NCI-H2081 (cell line): ENCODE measurements at places on chromosomes 12 and 14.

DNA sequence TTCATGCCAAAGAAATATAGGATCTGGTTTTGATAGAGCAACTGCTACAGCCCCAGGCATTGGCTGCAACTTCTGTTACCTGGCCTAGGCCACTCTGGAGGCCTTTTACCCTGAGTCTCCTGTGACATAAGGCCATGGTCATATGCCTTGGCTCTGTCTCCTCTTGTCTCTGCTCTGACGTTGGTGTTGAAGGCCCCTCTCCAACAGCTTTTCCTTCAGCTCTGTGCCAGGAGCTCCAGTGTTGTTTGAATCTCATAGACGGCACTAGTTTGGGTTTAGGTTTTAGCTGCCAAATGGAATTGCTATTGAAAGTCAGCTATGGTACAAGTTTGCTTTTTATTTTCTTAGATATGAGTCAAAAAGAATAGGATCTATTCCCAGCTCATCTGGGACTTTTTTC, 41.1 kb downstream of the TTLL5 start:
- DNase-seq: no peak

DNA sequence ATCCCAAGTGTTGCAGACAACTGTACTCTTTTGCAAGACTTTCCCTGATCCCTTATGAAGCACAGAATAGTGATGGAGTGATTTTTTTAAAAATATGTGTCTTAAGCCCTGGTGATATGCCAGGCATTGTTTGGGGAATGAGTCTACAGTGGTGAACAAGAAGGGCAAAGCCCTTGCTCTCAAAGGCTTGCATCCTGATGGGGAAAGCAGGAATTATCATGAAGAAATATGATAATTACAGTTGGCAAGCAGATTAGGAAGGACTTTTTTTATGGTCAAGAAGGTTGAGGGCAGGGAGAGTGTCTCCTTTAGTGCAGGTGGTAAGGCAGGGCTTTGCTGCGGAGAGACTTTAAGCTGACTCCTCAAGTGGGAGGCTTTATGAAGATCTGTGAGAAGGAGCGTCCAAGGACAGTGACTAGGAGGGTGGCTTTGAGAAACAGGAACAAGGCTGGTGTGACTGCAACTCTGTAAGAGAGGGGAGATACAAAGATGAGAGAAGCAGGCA, 100.2 kb downstream of the SYNE2 start:
- DNase-seq: no peak

DNA sequence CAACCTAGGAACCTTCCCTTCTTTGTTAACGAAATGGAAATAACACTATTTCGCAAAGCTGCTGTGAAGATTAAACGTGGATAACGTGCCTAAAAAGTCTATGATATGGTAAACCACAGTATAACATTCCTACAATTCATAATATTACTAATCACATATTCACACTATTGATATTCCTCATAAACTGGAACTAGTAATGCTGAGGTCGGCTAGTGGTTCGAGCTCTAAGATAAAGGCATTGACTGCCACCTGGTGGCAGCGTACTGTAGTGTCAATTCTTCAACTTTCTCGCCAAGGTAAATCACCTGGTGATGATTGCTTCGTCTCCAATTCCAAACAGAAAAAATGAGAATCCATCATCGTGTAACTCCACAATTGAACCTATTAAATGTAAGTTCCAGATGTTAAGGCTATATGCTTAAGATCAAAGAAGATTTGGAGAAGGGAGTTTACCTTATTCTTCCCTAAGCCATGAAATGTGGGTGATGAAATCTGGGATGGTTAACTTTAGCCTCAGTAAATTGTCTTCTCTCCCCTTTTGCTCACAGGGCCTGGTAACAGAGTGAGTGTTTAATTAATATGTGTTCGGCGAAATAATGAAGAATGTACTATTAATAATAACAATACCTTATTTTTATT, 197.5 kb upstream of the TMEM132C start:
- peak; percentile 56 for DNase-seq

GRCh38 chr14:33273978-33274377, 335.3 kb downstream of the NPAS3 start:
- peak; percentile 35 for DNase-seq

DNA sequence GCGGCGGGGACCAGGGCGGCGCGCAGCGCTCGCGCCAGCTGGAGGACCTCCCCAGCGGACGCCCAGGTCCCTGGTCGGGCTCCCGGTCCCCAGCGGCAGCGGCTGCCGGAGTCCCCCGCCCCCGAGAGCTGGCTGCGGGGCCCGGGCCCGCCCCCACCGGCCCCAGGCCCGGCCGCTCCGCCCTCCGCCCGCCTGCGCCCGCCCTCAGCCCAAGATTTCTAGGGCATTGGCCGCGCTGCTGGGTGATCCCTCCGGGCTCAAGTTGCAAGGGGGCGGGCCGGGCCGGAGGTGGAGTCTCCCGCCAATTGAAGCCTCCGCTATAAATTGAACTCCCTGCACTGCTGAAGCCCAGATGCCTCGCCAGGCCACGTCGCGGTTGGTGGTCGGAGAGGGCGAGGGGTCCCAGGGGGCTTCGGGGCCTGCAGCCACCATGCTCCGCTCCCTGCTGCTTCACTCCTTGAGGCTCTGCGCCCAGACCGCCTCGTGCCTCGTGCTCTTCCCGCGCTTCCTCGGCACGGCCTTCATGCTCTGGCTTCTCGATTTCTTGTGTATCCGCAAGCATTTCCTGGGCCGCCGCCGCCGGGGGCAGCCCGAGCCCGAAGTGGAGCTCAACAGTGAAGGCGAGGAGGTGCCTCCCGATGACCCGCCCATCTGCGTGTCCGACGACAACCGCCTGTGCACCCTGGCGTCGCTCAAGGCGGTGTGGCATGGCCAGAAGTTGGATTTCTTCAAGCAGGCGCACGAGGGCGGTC, at the start of gene DIO3:
Gene DIO3, plus strand, starts transcription at position 351 of the 752 bp plus-strand sequence.
- DNase-seq: no peak

DNA sequence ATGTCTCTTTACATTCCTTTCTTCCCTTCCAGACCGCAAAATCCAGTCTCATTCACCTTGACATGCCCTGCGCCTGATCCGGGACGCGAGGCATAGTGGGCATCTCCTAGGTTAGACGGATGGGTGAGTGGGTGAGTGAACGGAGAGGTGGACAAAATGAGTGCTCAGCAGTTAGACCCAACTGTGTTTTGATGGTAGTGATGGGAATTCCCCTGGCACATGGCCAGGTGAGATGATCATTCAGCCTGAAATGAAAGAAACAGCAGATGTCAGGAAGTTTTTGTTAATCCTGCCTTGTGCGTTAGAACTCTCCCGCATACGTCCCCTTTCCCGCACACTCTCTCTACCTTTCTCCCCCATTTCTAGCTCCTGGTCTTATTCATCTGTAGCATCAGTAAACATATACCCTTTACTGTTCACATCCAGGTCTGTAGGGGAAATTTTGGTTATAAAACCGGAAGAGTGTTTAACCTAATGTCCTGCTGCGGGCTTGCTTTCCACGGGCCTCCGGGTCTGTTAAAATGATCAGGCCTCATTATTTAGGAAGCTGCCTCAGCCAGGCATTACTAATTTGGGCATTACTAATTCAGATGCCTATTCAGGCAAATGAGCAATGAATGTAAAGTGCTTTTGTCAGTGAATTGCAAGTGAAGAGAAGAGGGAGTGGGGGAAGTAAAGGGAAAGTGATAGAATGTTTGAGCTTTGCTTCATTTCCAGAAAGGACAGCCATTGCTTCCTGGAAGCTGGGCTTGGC, 172.8 kb downstream of the ETV6 start:
- peak; percentile 56 for DNase-seq

DNA sequence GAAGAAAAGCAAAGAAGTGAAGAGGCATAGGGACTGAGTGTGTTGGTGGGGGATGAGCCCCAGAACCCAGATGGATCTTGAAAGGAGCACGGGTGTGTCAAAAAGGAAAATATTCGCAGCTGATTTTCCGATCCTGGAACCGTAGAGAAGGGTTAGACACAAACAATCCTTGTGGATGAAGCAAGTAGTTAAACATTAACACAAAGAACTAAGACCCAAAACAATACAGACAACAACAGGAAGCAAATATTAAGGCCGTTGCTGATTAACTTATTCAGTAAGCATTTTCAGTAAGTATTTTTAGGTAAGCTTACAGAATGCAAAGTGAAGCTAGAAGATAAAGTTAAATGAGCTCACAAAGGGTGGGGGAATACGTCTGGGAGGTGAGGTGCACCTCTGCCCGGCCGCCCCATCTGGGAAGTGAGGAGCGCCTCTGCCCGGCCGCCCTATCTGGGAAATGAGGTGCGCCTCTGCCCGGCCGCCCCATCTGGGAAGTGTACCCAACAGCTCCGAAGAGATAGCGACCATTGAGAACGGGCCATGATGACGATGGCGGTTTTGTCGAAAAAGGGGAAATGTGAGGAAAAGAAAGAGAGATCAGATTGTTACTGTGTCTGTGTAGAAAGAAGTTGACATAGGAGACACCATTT, 62.8 kb upstream of the PRB2 start:
- DNase-seq: no peak

DNA sequence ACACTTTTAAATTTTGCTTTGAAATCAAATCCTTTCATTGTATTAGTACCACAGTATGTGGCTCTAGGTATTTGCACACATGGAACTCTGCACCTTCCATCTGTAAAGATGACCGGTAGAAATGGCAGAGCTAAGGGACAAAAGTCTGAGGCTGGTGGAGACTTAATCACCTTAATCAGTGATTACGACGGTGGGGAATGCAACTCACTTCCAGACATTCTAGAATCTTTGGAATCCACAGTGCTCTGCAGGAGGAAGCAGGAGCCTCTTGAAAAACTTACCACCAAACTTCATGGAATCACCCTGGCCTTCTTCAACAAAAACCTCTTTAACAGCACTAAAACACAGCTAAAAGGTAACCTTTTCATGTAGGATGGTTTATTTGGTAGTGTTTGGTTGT, 3.9 kb upstream of the DACT1 start:
- DNase-seq: no peak

- no peak for DNase-seq
Measured at GRCh38 chr12:92733661-92734060, 30.9 kb downstream of the PLEKHG7 start.

GRCh38 chr14:68380329-68380741, 412.5 kb downstream of the ZFP36L1 start:
- no peak for DNase-seq

GRCh38 chr12:67613040-67613439, 35.5 kb upstream of the DYRK2 start:
- DNase-seq: no peak

GRCh38 chr12:89346741-89347324, 5.5 kb downstream of the DUSP6 start:
- no peak for DNase-seq

DNA sequence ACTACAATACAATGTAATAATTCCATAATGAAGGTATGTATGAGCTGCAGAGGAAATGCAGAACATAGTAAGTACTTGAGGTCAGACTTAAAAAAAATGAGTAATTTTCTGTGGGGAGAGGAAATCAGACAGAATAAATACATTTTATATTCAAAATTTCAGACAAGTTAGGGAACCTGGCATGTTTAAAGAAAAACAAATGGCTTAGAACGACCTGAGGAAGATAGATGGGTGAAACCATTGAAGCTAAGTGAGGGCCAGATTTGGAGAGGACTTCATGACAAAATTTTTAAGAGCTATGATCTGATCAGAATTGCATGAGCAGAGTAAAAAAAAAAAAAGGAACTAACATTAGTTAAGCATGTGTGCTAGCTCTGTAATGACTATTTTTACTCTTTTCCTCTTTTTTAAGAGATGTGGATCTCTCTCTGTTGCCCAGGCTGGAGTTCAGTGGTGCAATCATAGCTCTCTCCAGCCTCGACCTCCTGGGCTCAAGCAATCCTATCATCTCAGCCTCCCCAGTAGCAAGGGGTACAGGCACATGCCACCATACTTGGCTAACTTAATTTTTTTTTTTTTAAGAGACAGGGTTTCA, 157.6 kb upstream of the PDE3A start:
- DNase-seq: no peak

GRCh38 chr14:90614696-90615516, 201.3 kb downstream of the TTC7B start:
- DNase-seq: no peak

GRCh38 chr12:45050751-45051571, at the start of gene DBX2:
DBX2 (minus strand) TSS chr12:45051099; CDS start chr12:45050927, 172 bp downstream.
- peak; percentile 55 for DNase-seq

GRCh38 chr12:6959058-6959804, 8.1 kb downstream of the PTPN6 start:
- no peak for DNase-seq

GRCh38 chr12:110546339-110546738, 36.8 kb downstream of the PPTC7 start:
- no peak for DNase-seq

DNA sequence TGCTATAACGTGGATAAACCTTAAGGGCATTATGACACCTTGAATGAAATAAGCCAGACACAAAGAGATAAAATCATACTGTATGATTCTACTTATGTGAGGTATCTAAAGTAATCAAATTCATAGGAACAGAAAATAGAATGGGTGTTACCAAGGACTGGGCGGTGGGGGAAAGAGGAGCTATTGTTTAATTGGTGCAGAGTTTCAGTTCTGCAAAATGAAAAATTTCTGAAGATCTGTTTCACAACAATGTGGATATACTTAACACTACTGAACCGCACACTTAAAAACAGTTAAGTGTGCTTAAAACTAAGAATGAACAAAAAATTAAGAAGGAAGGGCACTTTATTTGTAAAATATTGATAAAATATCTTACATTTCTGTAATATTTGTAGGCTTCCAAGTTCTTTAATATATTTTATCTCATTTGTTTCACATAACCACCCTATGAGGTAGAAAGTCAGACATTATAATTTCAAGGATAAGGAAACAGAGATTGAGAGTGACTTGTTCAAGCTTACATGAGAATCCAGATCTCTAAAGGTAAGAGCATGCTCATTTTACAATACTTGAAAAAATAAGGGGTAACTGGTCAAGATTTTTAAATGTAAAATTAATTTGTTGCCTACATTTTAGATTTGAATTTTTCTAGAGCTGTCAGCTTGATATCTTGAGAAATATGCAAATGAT, 14.9 kb downstream of the LTA4H start:
- no peak for DNase-seq

DNA sequence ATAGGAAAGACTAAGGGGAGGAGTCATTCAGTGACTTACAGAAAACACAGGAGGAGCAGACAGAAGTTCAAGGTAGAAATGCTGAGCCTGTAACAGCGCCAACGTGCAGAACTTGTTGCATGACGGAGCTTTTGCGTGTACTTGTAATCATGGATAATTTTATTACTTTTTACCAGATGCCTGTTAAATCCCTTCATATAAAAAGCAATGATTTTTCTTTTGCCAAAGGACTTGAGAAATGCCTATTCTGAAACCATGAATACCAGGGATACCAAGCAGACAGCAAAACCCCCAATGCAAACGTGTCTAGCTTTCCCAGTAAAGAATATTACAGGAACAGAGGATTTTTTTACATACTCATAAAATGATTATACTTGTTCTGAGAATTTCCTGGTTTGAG, 163.6 kb upstream of the GSC start:
- no peak for DNase-seq

- no peak for DNase-seq
Measured at GRCh38 chr12:33450480-33450879, 10.9 kb upstream of the SYT10 start.

DNA sequence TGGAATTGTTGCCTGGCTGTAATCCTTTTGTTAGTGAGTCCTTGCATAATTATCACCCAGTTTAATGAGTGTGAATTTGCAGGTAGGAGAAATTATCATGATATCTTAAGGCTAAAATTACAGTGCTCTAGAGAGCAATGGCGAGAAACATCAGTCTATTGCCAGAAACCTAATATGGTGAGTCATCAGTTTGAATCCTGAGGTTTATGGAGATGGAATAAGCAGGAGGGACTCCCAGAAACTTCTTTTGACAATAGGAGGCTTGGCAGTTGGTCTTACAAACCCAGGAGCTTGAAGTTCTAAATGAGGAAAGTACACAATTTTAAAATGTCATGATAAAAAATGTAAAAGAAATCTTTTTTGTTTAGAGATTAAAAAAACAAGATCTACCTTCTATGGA, 31.5 kb upstream of the CRADD start:
- no peak for DNase-seq
